CD4-positive, alpha-beta T cell (primary cell): ENCODE measurements at places on chromosomes 2 and 18.

DNA sequence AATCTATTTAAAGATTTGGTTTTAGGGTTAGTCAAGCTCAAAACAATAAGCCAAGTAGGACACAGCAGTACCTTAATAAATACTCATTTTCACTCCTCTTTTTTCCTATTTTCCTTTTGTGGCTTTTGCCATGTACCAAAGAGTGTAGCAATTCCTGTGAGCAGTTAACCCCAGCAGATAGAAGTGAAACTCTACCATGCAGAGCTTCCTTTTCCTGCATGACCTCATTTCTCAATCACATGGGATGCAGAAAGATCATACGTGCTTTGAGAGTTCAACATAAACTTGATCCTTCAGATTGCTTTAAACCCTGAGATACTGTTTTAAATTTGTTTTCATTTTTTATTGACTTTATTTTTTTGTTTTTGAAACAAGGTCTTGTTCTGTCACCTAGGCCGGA is 99.1 kb upstream of the ARHGAP15 start:
- H3K4me1 ChIP-seq: no peaks in the 10 kb centered on the region
- no peak overlapping the region for H3K4me3 ChIP-seq
- no peaks in the 10 kb centered on the region for H3K36me3 ChIP-seq
- H3K27me3 ChIP-seq: peaks cover 6% of the 10 kb centered on the region

GRCh38 chr2:13009027-13009642 is 292.4 kb downstream of the TRIB2 start:
- H3K36me3 ChIP-seq: no peaks in the 10 kb centered on the region
- no peak overlapping the region for H3K4me3 ChIP-seq
- peaks cover 14% of the 10 kb centered on the region for H3K27me3 ChIP-seq
- no peaks in the 10 kb centered on the region for H3K4me1 ChIP-seq
- no peak for DNase-seq
- no peak overlapping the region for H3K27ac ChIP-seq

GRCh38 chr2:197873293-197873701 is 68.9 kb downstream of the PLCL1 start:
- H3K36me3 ChIP-seq: no peaks in the 10 kb centered on the region
- H3K4me1 ChIP-seq: peaks cover 33% of the 10 kb centered on the region
- no peak overlapping the region for H3K27ac ChIP-seq

DNA sequence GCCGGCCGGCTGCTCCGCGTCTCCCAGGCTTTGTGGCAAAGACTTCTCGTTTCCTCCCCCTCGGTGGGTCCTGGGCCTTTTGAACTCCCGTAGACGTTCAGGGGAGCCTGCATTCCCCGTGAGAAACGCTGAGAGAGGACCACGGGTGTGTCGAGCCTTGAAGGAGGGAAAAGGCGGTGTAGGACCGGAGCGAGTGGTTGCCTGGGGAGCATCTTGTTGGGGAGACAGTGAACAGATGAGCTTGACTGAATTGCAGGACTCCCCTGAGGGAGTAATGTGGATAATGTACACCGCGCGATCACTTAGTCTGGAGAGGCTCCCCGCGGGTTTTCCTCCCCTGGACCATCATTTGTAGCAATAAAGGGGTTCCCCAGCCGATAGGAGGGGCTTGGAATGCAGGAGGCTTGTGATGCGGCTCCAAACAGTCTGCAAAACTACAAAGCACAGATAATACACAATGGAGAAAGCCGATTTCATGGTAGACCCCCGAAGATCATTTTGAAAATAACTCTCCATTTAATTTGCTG is 769 bp downstream of the ALMS1 start:
- peak overlapping the region; percentile 78 for H3K4me3 ChIP-seq
- peak overlapping the region; percentile 75 for H3K27ac ChIP-seq
- DNase-seq: no peak
- no peaks in the 10 kb centered on the region for H3K27me3 ChIP-seq
- peaks cover 20% of the 10 kb centered on the region for H3K4me1 ChIP-seq
- no peaks in the 10 kb centered on the region for H3K36me3 ChIP-seq

DNA sequence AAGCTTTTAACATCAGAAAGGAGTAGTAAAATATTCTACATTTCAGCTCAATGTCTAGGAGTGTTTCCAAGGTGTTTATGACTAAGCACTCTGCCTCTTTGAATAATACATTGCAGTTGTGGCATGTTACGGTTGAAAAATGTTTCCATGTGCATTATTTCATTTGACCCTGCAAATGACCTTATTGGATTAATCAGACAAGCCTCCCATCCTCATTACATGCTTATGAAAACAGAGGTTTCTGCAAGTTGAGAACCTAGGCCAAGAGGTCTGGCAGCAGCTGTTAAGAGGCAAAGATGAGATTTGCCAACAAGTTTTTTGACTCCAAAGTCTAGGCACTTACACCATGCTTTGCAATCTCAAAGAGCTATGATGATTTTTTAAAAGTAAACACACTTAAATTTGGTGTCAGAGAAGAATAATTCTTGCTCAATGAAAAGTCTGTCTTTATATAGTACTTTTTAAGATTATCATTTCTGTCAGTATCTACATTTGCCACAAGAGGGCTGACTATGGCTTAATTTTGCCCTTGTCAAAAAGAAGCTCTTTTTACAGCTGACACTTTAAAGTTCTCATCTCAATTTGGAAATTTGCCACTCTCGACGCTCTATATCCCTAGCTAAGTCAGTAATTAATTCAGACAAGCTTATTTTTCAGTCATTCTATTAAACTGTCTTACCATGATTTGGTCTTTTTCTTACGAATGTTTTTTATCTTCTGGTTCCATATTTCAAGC is 260.6 kb downstream of the PAX3 start:
- no peaks in the 10 kb centered on the region for H3K36me3 ChIP-seq
- no peaks in the 10 kb centered on the region for H3K27me3 ChIP-seq
- no peak for DNase-seq
- no peak overlapping the region for H3K4me3 ChIP-seq

- H3K36me3 ChIP-seq: no peaks in the 10 kb centered on the region
- DNase-seq: no peak
- H3K27ac ChIP-seq: no peak overlapping the region
- H3K4me3 ChIP-seq: no peak overlapping the region
- no peaks in the 10 kb centered on the region for H3K4me1 ChIP-seq
Observed at GRCh38 chr2:11656671-11657101, 13.3 kb downstream of the NTSR2 start.

DNA sequence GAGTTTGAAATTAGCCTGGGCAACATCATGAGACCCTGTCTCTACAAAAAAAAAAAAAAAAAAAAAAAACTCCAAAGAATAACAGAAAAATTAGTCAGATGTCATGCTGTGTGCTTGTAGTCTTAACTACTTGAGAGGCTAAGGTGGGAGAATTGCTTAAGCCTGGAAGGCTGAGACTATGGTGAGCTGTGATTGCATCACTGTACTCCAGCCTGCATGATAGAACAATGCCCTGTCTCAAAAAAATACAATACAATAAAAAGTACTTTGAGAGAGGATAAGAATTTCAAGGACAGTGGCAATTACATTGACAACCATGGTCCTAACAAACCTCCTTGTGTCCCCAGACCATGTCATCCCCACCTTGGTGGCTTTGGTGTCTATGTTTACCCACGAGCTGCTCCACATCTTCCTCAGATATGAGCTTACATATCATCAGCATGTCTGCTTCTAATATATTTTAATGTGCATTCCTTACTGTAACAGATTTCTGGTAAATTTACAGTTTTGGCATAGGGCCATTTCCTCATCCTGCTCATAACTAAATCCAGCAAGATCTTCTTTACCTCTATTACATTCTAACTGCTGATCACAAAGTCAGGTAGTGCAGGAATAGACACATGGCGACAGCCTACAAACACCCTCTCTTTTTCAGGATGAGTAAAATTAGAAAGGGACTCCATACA is 437.7 kb upstream of the HNRNPA3 start:
- DNase-seq: no peak
- H3K4me1 ChIP-seq: no peaks in the 10 kb centered on the region
- no peak overlapping the region for H3K4me3 ChIP-seq
- H3K27me3 ChIP-seq: no peaks in the 10 kb centered on the region
- no peak overlapping the region for H3K27ac ChIP-seq
- no peaks in the 10 kb centered on the region for H3K36me3 ChIP-seq

GRCh38 chr2:212863185-212863588 is 288.2 kb downstream of the IKZF2 start:
- H3K27me3 ChIP-seq: no peaks in the 10 kb centered on the region
- no peak overlapping the region for H3K27ac ChIP-seq
- DNase-seq: peak; percentile 18
- H3K4me1 ChIP-seq: no peaks in the 10 kb centered on the region
- H3K36me3 ChIP-seq: no peaks in the 10 kb centered on the region
- H3K4me3 ChIP-seq: no peak overlapping the region
